Frontal cortex (tissue), 4 donors: ENCODE measurements at places on chromosomes 7 and 10. TPM values are rescaled to one million over a fixed set of nuclear protein-coding genes. Genes with fewer than 3 reads are reported as not detected.

The ARHGAP19 gene
- total RNA-seq, result 7.7 TPM

The NAT16 gene
- total RNA-seq, result 0.82 TPM

The TAS2R5 gene
- total RNA-seq, result 0.82 TPM

The LRCH4 gene
- 6.1 TPM for total RNA-seq

The CPN1 gene
- not detected for total RNA-seq

The PAPOLB gene
- 0.82 TPM for total RNA-seq

The BMPER gene
- total RNA-seq, result 2.9 TPM

The EBF3 gene
- 0.82 TPM for total RNA-seq

The HELLS gene
- 14.7 TPM for total RNA-seq

The ADAM8 gene
- 1.2 TPM for total RNA-seq

The NCAPG2 gene
- total RNA-seq, result 12.2 TPM

The INA gene
- 138 TPM for total RNA-seq

The CPSF4 gene
- total RNA-seq, result 19.6 TPM

The GSAP gene
- 9.0 TPM for total RNA-seq

The PTN gene
- total RNA-seq, result 154 TPM

The MKX gene
- 1.6 TPM for total RNA-seq

The CEP55 gene
- total RNA-seq, result 2.4 TPM

The FOXP2 gene
- total RNA-seq, result 20.0 TPM

The PRF1 gene
- not detected for total RNA-seq

The CDNF gene
- 0.82 TPM for total RNA-seq

The ZDHHC4 gene
- total RNA-seq, result 52.2 TPM
